ENCODE measurements at places on chromosomes 7 and 10.

DNA sequence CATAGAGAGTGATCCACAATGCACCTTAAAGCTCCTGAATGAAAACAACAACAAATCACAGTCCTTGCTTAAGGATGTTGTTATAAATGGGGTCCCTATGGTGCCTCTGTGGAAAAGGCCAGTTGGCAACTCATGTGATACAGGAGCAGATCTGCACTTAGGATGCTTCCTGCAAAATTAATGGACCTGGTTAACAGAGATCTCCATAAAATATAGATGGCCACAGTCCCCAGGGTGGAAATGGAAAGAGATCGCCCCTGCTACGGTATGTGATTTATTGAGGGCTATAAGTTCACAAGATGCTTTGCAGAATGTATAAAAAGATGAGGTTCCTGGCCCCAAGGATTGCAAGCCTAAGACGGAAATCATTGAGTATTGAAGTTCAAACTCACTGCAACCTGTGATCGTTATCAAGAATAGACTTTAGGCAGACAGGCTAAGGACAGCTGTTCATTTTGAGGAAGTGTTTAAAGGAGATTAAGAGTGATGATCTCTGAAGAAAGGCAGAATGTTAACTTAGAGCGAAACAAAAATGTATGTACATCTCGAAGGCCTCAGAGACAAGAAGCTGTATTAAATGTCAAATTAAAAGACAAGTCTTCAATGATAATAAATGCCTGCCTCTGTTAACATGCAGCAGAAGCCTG lies 174.1 kb upstream of the PLPP4 start:
- DNase-seq = no peak

DNA sequence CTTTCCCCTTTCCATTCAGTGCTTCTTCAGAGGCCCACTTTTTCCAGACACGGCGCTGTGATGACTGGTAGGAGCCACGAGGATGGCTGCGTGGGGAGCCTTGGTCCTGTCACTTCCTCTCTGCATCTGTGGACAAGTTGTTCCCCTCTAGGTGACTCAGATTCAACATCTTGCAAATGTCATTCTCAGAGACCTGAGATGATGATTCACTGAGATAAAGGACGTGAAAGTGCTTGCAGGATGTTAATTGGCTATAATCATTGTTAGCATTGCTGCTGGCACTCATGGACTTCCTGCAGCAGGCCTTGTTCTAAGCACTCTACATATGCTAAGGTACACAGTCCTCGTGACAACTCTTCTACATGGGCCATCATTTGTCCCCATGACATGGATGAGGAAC lies 489.8 kb upstream of the ZMIZ1 start:
- no peak for DNase-seq

DNA sequence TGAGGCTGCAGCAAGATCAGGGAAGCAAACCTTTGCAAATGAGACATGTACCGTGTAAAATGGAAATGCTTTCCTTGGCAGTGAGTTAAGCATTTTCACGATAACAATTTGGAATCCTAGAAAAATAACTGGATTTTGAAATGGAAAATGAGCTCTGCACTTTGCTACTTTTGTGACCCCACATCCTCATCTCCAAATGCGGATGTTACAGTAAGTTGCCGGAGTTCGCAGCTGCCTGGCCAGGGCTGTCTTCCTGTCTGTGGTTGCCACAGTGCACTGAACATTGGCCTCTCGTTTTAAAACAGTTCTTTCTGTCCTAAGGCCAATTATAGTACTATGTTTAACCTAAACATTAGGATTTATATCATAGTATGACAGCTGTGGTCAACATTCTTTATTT lies 136.2 kb upstream of the FZD8 start:
- DNase-seq = no peak

DNA sequence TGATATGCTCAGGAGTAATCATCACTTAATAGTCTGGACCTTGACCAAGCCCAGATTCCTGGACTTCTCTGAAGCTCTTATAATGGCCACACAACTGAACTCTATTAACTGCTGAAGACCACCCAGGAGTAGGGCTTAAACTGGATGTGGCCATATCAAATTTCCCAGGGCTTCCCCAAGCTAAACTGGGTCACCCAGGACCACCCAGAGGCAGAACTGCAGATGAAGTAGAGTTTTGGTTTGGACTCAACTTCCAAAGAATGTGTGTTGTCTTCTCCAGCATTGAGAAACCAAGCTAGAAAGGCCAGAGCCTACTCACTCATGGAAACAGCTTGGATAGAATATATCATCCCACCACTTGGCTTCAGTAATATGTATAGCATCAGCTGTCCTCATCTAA lies 358.2 kb upstream of the MEOX2 start:
- no peak for DNase-seq

DNA sequence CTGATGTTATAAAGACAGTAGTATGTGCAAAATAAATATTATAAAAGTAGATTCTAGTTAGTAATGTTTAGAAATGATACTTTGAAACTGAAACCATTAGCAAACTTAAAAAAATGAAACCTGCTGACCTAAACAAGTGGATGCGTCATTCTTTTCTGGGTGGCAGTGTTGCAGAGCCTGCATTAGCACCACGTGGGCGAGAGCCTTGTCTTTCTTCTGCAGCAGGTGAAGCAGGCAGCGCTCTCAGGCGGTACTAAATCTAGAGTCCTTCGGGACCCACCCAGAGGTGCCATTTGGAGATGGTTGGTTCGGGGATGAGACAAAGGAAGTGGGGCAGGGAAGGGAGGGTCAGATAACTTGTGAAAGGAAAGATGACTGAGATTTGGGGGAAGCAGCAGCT lies 759.1 kb upstream of the IGFBP3 start:
- no peak for DNase-seq

- DNase-seq = no peak
Measured at GRCh38 chr7:32379510-32380112, 110.6 kb downstream of the LSM5 start.

DNA sequence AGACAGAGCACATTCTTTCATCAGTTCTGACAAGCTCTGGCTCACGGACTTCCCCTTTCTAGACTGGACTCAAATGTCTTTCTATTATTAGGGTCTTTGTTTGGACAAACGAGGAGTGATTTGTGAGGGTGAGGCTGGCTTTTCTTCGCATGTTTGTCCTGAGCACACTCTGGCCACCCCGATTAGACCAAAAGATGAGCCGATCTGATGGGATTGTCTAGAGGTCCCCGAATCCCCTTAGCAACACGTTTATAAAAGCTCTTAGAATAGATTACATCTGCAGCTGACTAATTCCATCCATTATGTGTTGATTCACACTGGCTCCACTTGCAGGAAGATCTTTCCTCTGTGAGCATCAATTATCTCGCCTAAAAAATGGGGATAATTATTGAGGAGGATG lies 675.4 kb upstream of the AUTS2 start:
- DNase-seq = no peak

- DNase-seq = no peak
Measured at GRCh38 chr7:111356941-111357340, 205.4 kb downstream of the IMMP2L start.

DNA sequence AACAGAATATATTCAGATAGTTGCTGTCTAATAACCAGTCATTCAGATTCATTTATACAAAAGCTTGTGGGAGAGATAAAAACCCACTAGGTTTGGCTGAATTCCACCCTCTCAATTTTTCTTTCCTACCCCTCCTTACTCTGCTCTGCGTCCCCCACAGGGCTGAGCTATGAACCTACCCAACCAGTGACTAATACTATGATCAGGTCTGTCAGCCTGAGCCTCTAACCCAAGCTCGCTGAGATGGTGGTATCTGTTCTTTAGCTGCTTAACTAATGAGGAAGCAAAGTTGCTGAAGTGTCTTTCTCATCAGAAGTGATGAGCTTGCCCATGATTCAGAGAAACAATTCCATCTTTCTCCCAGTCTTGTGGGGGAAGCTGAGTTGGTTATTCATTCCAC lies 248.7 kb upstream of the GPR26 start:
- no peak for DNase-seq

GRCh38 chr7:158074896-158075632 lies 512.6 kb downstream of the PTPRN2 start:
- no peak for DNase-seq

GRCh38 chr7:41907444-41907843 lies 204.6 kb upstream of the INHBA start:
- no peak for DNase-seq

DNA sequence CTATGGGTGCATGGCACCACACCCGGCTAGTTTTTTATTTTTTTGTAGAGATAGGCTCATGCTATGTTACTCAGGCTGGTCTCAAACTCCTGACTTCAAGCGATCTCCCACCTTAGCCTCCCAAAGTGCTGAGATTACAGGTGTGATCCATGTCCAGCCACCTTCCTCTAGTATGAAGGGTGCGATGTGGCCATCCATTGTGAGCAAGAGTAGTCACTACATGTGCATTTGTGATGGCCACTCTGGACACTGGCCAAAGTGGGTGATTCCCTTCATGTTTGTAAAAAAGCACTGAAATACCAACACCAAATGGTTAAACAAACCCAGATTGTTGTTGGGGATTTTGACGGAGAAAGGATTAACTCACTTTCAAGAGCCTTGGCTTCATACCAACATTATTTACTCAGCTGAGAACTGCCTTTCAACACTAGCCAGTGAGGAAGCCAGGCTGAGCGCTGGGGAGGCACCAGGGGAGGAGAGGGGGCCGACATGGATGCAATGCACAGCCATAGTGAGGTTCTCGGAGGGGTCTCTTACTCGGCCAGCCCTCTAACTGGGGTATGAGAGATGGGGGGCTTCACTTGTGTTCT lies 198.1 kb upstream of the LYZL2 start:
- no peak for DNase-seq

GRCh38 chr7:45573204-45573603 lies 964 bp upstream of the ADCY1 start:
- DNase-seq = no peak

DNA sequence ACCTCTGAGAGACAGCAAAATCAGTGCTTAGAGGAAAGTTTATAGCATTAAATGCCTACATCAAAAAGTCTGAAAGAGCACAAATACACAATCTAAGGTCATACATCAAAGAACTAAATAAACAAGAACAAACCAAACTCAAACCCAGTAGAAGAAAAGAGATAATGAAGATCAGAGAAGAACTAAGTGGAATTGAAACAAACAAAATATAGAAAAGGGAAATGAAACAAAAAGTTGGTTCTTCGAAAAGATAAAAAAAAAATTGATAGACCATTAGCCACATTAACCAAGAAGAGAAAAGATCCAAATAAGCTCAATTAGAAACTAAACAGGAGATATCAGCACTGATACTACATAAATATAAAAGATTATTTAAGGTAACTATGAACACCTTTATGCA lies 280.0 kb upstream of the NRG3 start:
- no peak for DNase-seq

DNA sequence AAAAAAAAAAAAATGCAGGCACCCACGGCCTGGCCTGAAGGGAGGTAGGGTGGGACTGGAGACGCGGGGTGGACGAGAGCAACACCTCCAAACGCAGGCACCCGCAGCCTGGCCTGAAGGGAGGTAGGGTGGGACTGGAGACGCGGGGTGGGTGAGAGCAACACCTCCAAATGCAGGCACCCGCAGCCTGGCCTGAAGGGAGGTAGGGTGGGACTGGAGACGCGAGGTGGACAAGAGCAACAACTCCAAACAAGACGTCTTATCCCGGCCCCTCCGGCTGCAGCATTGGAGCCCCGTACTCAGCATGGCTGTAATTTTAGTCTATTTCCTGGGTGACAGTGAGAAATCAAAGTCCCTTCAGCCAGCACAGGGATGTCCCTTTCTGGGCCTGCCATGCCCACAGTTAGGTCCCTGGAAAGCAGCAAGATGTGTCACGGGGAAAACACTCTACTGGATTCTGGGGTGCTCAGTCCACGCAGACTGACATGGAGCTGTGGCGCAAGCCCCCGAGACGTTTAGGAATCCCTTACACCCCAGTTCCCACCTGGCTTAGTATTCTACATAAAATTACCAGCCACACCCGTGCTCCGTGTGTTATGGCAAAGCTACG lies 119.9 kb downstream of the WDR37 start:
- DNase-seq = no peak

DNA sequence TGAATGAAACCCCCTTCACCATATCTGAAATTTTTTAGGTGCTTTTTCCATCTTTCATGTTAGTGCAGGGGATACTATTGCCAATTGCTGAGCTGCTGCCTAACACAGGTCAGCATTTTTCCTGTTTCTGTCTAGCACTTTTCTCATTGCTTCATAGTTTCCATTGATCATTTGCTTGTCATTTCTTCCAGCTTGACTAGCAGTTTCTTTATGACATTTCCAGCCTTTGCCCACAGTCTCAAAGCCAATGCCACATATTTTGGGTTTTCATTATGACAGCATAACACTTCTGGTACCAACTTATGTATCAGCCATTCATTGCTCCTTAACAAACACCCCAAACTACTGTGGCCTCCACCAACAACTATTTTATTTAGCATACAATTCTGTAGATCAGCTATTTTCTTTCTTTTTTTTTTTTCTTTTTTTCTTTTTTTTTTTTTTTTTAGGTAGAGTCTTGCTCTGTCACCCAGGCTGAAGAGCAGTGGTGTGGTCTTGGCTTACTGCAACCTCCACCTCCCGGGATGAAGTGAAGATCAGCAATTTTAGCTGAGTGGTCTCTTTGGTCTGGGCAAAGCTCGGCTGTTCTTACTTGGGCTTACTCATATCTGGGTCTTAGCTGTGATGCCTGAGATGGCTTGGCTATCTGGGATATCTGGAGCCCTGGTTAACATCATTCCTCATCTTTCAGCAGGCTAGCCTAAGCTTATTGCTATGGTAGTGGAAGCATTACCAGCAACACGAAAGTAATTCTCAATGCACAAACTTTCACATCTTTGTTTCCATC lies 102.3 kb downstream of the EPC1 start:
- no peak for DNase-seq

DNA sequence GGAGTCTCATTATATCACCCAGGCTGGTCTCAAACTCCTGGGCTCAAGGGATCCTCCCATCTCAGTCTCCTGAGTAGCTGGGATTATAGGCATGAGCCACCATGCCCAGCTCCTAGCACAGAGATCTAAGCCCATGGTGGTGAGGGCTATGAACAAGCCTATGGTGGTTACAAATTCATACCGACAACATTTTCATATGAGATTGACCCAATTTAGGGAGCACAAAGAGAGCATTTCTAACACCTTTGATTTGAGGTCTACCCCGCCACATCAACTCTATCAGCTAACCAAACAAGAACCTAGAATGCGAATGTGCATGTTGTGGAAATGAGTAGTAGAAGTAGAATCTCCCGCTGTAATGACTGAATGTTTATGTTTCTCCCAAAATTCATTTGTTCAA lies 14.2 kb upstream of the PRF1 start:
- no peak for DNase-seq

GRCh38 chr7:112481833-112482670 lies 1.3 kb downstream of the LSMEM1 start:
- DNase-seq = no peak

GRCh38 chr10:112045938-112046337 lies 137.6 kb downstream of the GPAM start:
- DNase-seq = no peak

GRCh38 chr10:58723966-58724365 lies 211.3 kb downstream of the BICC1 start:
- no peak for DNase-seq

DNA sequence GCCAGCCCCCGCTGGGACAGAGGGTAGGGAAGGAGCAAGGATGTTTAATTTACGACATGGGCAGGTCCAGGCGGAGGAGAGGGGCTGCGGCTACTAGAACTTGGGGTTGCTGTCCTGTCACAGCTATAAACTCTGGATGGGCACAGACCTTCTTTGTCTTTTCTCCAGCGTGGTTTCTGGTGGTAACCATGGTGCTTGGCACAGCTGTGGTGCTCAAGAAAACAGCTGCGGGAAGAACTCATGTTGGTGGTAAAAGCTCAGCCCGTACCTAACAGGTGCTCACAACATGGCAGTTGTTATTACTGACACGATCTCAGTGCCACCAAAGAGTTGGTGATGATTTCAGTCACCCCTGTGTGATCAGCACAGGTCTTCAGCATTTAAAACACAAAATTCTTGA lies 13.8 kb downstream of the BAIAP2L1 start:
- no peak for DNase-seq
